ENCODE measurements at places on chromosomes 5 and 9.

GRCh38 chr9:133127340-133127981, 6.4 kb upstream of the RALGDS start:
- no peaks in the 10 kb centered on the region for H3K36me3 ChIP-seq
- H3K27ac ChIP-seq: peak overlapping the region; percentile 94
- H3K27me3 ChIP-seq: no peaks in the 10 kb centered on the region
- peaks cover 70% of the 10 kb centered on the region for H3K4me1 ChIP-seq
- no peak overlapping the region for H3K4me3 ChIP-seq
- no peak for DNase-seq

DNA sequence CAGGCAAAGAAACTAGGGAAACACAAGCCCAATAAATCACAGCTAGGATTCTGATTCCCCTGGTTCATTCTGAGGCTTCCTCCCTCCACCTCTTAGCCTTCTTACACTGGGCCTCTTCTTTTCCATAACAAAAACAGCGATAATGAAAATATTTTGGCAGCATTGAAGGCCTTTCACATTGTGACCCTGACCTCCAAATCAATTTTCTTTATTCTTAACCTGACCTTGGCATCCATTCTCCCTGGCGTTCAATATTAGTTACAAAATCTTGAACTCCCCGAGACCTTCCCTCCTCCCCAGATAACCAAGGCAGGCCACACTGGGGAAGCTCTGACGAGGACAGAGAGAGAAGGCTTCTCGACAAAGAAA, 399.9 kb downstream of the ZSWIM6 start:
- H3K27ac ChIP-seq: no peak overlapping the region
- no peaks in the 10 kb centered on the region for H3K36me3 ChIP-seq
- H3K4me1 ChIP-seq: no peaks in the 10 kb centered on the region
- H3K4me3 ChIP-seq: no peak overlapping the region
- no peaks in the 10 kb centered on the region for H3K27me3 ChIP-seq
- no peak for DNase-seq

- no peaks in the 10 kb centered on the region for H3K27me3 ChIP-seq
- no peaks in the 10 kb centered on the region for H3K4me1 ChIP-seq
- H3K36me3 ChIP-seq: no peaks in the 10 kb centered on the region
- no peak overlapping the region for H3K4me3 ChIP-seq
- no peak for DNase-seq
Measured at GRCh38 chr9:132857616-132858342, 20.3 kb downstream of the AK8 start.

DNA sequence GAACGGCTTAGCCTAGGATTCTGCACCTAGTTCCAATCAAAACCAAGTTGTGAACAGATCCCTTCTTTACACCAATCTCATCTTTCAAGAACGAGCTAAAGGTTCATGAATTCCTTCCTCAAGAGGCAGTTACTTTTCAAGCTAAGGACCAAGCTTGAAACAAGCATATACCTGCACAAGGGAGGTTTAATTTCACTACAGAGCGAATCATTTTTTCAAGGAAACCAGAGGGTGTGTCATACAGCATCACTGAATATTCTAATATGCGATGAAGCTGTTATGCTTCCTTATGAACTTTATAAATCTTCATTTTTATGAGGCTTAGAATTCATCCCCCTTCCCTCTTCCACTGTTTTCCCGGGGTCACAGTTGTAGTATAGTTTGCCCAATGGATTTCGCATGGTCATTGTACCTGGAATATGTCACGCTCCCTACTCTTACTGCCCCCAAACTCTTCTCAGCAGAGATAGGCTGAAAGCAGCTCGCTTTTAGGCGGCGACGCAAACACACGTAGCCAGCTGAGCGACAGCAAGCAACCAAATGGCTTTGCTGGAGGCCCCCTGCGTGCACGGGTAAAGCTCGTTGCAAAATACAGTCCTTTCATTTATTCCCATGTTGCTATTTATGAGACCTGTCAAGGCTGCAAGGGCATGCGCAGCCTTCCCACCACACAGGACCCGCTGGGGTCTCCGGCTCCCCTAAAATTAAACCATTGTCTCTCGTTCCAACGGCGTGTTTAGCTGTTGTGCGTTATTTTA, 832 bp downstream of the LMBRD2 start:
- H3K27ac ChIP-seq: peak overlapping the region; percentile 90
- no peaks in the 10 kb centered on the region for H3K36me3 ChIP-seq
- H3K4me1 ChIP-seq: peaks cover 33% of the 10 kb centered on the region
- DNase-seq: no peak

- no peaks in the 10 kb centered on the region for H3K27me3 ChIP-seq
- no peak overlapping the region for H3K4me3 ChIP-seq
- DNase-seq: peak; percentile 48
- H3K36me3 ChIP-seq: no peaks in the 10 kb centered on the region
- peaks cover 36% of the 10 kb centered on the region for H3K4me1 ChIP-seq
- no peak overlapping the region for H3K27ac ChIP-seq
Measured at GRCh38 chr5:172530406-172530805, 76.1 kb upstream of the SH3PXD2B start.

- DNase-seq: no peak
- H3K27ac ChIP-seq: no peak overlapping the region
- no peaks in the 10 kb centered on the region for H3K27me3 ChIP-seq
- no peaks in the 10 kb centered on the region for H3K4me1 ChIP-seq
- H3K36me3 ChIP-seq: no peaks in the 10 kb centered on the region
Measured at GRCh38 chr9:88663771-88664419, 128.9 kb downstream of the NXNL2 start.

DNA sequence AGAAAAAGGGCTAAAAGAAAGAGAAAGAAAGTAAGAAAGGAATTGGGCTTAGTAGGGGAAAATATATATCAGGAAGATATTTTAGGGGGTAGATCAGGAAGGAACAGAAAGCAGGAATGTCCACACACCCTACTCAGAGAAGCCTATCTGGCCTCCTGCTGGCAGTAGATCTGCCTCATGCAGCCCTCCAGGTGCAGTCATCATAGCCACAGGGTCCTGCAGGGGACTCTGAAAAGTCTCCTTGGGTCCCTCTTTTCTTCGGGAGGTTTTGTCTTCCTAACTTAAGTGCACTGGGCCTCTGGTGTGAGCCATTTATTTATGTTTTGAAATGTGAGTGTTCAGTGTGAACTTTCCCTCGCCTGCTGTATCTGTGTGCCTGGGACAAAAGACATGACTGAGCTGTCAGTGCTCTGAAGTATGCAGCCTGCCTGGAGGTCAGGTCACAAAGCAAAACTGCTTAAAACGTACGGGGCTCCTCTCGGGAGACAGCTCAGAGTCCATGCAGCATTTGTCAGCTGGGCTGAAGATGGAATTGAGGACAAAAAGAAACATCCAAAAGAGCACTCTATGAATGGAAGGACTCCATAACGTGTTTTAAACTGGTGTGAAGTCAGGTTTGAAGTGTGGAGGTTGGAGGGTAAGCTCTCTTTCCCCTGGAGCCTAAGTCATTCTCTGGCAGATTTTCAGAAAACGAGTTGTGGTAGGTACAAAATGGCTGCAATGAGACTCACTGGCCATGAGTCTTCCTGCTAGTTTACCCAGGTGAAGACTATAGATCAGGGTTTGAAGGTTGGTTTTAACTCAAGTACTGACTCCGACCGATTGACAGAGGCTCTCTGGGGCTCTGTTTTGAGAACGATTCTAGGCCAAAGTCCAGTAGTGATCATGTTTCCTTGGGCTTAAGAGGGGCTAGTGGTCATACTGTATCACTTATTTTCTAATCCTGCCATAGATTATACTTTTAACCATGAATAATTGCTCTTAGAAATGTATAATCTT, 151.8 kb upstream of the GDNF start:
- H3K36me3 ChIP-seq: no peaks in the 10 kb centered on the region
- no peaks in the 10 kb centered on the region for H3K27me3 ChIP-seq
- H3K4me1 ChIP-seq: peaks cover 14% of the 10 kb centered on the region
- no peak overlapping the region for H3K4me3 ChIP-seq

DNA sequence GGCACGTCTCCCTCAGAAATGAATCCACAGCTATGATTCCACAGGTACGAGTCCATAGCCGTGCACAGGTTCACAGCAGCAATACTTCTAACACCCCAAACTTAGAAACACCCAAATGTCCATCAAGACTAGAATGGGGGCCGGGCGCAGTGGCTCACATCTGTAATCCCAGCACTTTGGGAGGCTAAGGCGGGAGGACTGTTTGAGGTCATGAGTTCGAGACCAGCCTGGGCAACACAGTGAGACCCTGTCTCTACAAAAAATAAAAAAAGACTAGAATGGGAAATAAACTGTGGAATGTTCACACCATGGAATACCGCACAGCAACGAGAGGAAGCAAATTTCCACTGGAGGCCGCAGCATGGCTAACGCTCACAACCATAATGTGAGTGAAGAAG, 4.3 kb upstream of the DOLPP1 start:
- H3K4me3 ChIP-seq: no peak overlapping the region
- no peaks in the 10 kb centered on the region for H3K27me3 ChIP-seq
- no peak for DNase-seq
- peaks cover 10% of the 10 kb centered on the region for H3K4me1 ChIP-seq
- H3K27ac ChIP-seq: no peak overlapping the region

DNA sequence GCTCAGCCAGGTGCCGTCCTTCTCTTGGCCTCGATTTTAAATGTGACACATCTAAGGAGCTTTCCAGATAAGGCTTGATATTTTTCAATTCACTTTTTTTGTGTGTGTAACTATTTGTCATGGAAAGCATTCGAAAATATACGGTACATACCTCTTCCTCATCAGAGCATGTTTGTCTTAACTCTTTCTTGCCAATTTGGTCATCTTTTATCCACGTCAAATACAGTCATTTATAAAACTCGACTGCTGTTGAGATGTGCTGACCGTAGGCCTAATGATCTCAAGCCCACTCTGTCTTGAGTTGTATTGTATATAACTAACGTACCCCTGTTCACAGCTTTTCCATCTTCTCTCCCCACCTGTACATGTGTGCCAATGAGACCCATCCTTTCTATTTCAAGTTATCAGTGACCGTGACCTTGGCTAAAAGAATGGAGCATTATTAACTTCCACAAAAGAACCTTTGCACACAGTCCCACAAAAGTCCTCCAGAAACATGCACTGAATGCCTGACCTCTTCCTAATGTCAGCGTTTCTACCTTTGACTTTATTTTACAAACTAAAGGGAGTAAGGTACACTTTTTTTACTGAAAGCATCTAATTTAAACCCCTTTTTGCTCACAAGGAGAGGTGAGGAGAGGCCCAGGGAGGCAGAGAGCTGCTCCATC, 61.6 kb downstream of the IPPK start:
- peak overlapping the region; percentile 61 for H3K27ac ChIP-seq
- no peaks in the 10 kb centered on the region for H3K27me3 ChIP-seq
- H3K4me3 ChIP-seq: no peak overlapping the region
- no peaks in the 10 kb centered on the region for H3K4me1 ChIP-seq
- no peak for DNase-seq

DNA sequence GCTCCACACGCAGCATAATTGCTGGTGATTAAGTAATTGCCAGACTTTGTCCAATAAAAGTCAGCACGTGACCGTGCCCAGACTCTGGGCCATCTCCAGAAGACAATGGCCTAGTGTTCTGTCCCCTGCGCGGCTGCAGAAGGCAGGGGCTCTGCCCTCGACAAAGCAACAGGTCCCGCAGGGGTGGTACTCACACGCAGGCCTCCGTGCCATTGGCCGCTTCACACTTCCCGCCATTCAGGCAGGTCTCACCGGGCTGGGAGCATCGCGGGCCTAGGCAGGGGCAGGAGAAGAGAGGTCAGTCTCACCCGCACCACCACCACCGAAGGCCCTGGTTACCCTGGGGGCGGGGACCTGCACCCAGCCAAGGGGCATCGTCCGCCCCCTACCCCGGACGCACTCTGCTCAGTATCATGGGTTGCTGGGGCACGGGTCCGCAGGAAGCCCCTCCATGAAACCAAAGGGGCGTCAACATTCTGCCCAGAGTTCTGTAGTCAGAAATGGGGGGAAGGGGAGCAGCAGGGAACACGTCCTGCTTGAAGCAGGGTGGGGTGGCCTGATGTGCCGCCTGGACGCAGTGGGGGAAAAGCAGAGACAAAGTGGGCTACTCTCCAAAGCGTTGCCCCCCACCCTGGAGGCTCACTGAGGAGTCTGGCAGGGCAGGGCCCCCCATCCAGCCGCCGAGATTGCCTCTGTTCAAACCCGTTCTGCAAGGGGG, 1.9 kb downstream of the NOTCH1 start:
- peak overlapping the region; percentile 87 for H3K4me3 ChIP-seq
- peak overlapping the region; percentile 89 for H3K27ac ChIP-seq
- no peaks in the 10 kb centered on the region for H3K27me3 ChIP-seq
- peak; percentile 73 for DNase-seq
- no peaks in the 10 kb centered on the region for H3K36me3 ChIP-seq
- H3K4me1 ChIP-seq: peaks cover 77% of the 10 kb centered on the region
